Pancreas (tissue), 10 donors: ENCODE measurements at places on chromosomes 2 and 18.

- no peak for DNase-seq
These were observed 27.2 kb upstream of the NFE2L2 start for GRCh38 chr2:177291701-177292100.

DNA sequence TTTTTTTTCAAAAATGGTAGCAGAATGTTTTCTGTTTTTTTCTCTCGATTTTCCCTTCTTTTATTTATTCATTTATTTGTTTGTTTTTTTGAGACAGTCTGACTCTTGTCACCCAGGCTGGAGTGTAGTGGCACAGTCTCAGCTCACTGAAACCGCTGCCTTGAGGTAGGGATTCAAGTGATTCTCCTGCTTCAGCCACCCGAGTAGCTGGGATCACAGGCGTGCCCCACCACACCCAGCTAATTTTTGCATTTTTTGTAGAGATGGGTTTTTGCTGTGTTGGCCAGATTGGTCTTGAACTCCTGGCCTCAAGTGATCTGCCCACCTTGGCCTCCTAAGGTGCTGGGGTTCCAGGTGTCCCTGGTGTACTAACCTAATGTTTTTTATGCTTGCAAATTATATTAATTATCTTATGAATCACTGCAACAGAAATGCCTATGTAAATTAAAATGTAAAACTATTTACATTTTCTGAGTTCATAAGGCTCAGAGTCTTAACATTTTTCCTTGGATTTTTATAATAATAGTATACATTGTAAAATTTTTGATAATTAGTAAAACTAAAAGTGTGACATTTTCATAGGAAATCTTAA lies 19.2 kb downstream of the MTA3 start:
- DNase-seq = no peak

DNA sequence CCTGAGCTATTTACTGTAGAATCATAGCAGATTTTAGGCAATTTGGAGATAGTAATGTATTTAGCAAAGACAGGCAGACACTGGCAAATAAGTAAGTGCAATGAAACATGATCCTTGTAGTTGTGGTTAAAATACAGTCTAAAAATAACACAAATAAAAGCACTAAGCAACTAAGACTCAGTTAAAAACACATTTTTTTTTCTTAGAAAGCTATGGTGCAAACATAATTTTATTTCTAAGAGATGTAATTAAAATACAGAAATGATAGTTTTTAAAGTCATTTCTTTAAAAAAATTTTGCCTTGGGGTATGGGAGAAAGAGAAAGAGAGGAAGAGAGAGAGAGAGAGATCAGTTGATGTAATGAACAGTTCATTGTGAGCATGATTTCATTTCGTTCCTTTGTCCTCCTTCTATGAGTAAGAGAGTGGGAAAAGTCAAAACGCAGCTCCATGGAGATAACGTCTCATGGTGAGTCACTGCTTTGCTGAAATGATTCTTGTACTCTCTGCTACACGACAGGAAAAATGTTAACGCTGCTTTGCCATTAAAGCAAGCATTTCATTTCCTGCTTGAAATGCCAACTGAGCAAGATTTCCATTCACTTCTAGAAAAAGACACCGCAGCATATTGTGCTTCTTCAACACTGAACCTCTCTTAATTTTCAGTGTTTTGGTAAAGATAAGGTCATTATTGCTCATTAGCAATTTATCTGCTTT lies 61.3 kb upstream of the PGAP1 start:
- DNase-seq = no peak

- DNase-seq = no peak
These were observed 432.0 kb upstream of the FAM98A start for GRCh38 chr2:34031097-34031496.

GRCh38 chr18:48819276-48819675 lies 131.5 kb downstream of the SMAD7 start:
- DNase-seq = no peak

DNA sequence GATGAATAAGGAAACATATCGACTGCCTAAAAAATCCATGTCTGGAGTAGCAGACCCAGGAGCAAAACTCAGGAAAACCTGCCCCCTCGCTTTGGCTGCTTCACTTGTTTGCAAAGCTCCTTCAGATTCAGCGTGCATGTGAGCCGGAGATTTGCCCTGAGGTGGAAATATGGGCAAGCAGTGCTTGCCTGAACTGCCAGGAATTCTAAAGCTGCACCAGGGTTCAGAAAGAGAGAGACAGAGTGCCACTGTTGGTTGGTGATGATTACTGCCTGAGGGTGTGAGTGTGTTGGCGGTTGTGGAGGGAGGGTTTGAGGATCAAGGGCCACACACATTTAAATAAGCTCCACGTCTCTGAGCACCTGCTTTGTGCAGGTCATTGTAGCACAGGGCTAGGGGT lies 139.6 kb upstream of the RGPD4 start:
- DNase-seq = no peak

- no peak for DNase-seq
These were observed 22.1 kb downstream of the IKZF2 start for GRCh38 chr2:213129311-213129710.

- DNase-seq = no peak
These were observed 198.7 kb downstream of the ANAPC1 start for GRCh38 chr2:111685342-111685741.

- DNase-seq = no peak
These were observed 163.7 kb downstream of the SH3BP4 start for GRCh38 chr2:235115521-235115920.

DNA sequence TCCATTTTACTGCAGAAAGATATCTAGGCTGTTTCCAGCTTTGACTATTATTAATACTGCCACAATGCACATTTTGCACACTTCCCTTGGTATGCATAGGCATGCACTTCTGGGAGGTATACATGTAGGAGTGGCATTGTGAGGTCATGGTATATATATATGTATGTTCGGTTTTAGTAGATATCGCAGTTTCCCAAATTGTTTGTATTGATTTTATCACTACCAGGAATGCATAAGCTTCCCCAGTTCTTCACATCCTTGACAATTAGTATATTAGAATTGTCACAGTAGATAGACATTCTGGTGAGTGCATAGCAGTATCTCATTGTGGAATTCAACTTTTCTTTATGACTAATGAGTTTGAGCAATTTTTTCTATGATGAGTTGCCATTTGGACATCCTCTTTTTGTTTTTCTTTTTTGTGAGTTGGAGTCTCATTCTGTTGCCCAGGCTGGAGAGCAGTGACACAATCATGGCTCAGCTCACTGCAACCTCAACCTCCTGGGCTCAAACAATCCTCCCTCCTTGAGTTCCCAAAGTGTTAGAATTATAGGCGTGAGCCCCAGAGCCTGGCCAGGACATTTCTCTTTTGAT lies 4.2 kb upstream of the GRB14 start:
- no peak for DNase-seq

- DNase-seq = no peak
These were observed 118.8 kb upstream of the MAP2 start for GRCh38 chr2:209305026-209305425.

GRCh38 chr2:147008481-147008880 lies 836.3 kb upstream of the ACVR2A start:
- no peak for DNase-seq

DNA sequence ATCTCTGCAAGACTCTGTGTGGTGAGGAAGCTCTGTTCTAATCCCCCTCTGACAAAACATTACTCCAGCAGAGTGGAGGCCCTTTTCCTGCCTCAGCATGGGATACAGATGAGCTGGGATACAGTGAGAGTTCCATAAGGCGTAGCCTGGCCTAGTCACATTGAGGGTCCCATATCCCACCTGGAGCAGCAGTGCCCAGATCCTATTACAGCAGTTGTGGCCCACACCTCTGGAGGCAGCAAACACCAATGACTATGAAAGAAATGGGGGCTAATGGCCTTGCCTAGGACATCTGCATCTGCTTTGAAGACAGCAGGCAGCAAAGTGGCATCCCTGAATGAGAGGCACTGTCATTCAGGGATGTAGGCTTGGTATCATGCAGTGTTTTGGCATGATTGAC lies 534.5 kb downstream of the TDRD15 start:
- no peak for DNase-seq
